Tongue (tissue), 3 donors: ENCODE measurements at places on chromosomes 6 and 20.

DNA sequence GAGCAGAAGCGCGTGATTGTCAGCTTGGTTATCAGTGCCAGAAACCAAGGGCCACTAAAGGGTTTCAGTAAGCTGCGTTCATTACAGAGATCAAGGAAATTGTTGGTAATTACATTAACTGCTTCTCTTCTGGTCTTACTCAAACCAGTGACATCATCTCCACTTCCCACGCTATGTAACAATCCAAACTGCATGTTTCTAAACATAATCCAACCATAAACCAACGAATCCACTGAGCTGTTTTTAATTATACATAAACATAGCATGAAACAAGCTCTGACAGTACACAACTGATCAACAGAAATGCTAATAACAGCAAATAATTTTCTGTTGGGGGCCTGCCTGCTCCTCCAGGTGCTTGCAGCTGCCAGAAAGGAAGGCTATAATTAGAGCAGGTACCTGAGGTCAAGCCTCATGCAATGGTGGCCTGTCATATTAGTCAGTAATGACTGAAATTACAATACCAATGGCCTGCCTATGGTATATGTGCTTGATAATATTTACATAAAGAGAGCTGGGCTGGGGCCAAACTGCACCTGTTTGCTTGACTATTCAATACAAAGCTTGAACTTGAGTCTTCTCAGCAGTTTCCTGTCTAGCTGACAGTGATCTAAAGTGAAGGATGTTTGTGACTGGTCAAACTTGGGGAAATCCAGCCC, 40.1 kb downstream of the ILRUN start:
- DNase-seq: peak; percentile 65

DNA sequence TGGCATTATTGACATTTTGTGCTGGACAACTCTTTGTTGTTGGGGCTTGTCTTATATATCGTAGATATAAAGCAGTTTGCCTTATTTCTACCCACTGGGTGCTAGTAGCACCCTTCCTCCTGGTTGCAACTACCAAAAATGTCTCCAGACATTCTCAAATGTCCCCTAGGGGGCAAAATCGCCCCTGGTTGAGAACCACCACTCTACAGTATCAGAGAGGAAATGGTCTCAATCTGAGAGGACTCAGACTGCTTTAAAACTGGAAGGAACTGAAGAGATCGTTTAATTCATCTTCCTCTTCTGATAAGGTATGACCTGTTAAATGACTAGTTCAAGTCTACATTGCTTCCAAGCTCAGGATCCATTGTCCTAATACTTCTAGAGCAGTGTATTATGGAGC, 14.9 kb downstream of the SH3BGRL2 start:
- DNase-seq: no peak

DNA sequence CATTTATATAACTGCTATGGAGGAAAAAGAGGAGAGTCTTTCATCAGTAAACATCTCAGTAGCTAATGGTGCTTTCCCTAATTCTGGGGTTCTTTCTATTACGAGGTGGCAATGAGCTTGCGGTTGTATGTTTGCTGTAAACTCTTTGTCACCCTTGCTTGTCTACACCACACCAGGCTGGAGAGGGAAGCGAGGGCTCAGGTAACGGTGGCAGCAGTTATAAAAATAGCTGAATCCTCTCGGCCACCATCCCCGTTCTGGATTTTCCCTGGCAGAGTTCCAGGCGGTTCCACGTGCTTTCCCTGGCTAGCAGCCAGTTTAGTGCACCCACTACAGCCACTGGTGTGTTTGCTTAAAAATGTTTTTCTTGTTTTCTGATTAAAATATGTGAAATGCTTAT, 39.0 kb downstream of the MAS1 start:
- DNase-seq: peak; percentile 69

DNA sequence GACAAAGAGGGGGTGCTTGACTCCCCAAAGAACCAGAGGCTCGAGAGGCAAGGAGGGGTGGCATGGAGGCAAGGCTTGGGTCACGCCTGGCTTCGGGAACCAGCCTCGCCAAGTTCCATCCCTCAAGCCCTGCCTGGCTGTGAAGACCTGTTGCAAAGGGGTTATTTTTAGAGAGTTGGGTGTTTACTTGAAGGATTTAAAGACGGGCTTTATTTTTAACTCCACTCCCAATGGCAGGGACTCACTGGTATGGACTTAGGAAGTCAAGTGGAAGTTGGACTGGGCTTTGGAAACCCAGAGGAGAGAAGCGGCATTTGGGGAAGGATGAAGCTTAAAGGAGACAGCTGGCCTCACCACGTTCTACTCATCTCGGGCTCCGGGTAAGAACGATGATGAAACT, 43.1 kb downstream of the JPH2 start:
- peak; percentile 71 for DNase-seq

GRCh38 chr6:143536866-143537691, 25.6 kb upstream of the FUCA2 start:
- peak; percentile 69 for DNase-seq

DNA sequence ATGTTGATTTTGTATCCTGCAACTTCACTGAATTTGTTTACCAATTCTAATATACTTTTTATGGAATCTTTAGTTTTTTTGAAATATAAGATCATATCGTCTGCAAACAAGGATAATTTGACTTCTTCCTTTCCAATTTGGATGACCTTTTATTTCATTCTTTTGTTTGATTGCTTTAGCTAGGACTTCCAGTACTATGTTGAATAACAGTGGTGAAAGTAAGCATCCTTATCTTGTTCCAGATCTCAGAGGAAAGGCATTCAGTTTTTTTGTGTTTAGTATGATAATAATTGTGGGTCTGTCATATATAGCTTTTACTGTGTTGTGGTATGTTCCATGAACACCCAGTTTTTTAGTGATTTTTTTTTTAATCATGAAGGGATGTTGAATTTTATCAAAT, 75.7 kb downstream of the GCLC start:
- DNase-seq: no peak

DNA sequence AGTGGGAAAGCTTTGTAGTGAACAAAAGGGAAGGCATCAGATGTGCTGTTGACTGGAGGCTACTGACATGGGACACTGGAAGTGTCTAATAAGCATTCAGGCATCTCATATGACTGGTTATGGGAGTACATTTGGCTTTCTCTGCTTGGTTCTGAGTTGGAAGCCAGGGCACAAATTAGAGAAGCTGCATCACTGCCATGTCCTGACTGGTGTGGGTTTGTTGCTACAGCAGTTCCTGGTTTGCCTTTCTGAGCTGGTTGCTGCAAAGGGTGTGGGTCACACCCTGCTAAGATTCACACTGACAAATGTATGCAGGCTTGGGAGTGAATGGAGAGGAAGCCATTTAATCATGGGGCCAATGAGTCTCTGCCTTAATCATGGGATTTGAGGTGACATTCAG, 36.2 kb upstream of the NANP start:
- DNase-seq: no peak

DNA sequence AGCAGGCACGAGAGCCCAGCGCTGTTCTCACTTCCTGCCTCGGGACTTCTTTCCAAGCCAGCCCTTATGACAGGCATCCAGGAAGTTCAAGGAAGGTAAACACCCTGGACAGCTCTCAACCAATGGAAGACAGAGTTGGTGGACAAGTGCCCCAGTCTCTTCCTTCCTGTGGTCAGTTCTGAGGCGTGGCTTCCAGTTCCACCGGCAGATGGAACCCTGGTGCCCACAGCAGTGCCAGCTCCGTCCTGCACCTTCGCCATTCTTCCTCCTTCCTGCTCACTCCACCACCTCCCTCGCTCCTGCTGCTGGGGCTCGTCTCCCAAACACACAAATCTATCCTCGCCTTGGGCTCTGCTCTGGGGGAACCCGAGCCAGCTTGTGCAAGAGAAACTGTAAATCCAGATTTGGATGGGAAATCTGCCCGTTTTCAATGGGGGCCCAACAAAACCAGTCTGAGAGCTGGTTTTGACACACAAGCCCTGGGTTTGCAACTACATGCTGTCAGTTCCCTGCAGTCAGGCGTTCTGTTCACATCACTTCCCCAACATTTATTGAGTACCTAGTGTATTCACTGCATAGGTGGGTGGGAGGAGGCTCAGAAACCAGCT, 162.7 kb downstream of the GRM4 start:
- DNase-seq: peak; percentile 16

GRCh38 chr20:17969278-17969883, 563 bp downstream of the MGME1 start:
- DNase-seq: peak; percentile 75

- DNase-seq: peak; percentile 61
Measured at GRCh38 chr20:22453244-22454080, 130.9 kb downstream of the FOXA2 start.

GRCh38 chr6:33957892-33958525, 154.2 kb upstream of the MLN start:
- DNase-seq: no peak

- DNase-seq: no peak
Measured at GRCh38 chr20:37581246-37581645, 53.6 kb upstream of the BLCAP start.

GRCh38 chr6:37979392-37980221, 160.1 kb downstream of the ZFAND3 start:
- DNase-seq: peak; percentile 13

DNA sequence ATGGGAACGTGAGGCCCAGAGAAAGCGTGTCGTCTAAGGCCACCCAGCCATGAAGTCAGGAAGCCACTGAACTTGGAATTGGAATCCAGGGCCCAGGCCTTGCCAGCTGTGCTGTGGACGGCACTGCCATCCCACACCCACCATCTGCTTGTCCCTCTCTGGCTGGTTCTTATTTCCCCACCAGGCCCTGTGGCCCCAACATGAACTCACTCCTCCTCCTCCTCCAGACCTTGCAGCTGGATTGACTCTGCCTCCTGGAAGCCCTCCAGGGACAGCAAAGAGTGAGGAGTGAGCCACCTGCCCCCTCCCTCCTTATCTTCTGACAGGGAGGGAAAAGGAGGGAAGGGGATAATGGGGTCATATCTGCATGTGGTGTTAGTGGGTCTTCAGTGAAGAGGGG, 16.0 kb upstream of the IP6K3 start:
- DNase-seq: no peak

- DNase-seq: no peak
Measured at GRCh38 chr6:109595998-109596397, 95.0 kb downstream of the AK9 start.

DNA sequence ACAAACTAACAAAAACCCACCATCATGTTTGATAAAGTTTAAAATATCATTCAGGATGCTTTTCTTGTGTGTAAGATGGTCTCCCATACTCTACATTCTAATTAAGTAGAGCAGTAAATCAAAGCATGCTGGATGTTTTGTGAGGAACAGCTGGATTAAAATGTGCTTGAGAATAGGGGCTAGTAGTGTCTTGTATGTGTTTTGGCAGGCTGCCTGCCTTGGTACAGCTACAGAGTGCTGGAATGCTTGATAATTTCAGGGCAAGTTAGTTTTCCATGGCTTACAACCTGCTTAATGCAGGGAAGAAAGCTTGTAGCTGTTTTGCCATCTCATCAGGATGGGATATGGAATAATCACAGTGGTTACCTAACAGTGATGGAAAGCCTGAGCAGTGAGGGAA, 636.6 kb upstream of the MMS22L start:
- DNase-seq: peak; percentile 24

DNA sequence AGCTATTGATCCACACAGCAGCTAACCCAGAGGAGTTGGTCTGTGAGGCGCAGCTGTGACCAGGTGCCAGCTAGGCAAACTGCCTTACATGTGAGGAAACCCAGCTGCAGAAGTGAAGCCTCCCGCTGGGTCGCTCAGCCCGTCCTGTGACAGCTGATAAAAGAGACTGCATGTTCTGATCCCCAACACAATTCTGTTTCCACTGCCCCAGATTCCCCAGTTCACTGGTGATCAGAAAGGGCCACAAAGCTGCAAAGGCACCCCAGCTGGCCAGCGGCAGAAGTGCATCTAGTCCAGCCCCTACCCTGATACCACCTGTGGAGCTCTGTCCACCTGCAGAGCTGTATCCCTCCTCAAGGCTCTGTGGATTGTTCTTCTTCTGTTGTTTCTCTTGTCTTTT, 64.5 kb downstream of the CTNNBL1 start:
- DNase-seq: no peak

DNA sequence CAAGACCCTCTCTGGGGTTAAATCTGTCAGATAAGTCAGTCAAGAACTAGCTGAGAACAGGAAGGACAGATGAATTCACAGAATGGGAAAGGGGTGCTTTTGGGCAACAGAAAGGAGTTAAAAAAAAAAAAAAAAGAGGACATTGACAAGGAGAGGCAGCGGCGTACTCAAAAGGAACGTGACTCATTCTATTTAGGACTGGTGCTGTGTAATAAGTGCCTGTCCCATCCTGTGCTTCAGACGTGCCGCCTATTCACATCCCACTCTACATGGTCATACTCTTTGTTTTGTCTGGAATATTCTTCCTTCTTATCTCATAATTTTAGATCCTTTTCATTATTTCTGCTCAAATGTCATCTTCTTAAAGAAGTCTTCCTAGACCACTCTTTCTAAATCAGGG, 101.1 kb upstream of the EMILIN3 start:
- no peak for DNase-seq
